Activated naive CD4-positive, alpha-beta T cell treated with anti-CD3 and anti-CD28 coated beads, Interleukin-2, amount 50 U/mL, for 16 hours (primary cell): ENCODE measurements at places on chromosomes 13 and 19.

DNA sequence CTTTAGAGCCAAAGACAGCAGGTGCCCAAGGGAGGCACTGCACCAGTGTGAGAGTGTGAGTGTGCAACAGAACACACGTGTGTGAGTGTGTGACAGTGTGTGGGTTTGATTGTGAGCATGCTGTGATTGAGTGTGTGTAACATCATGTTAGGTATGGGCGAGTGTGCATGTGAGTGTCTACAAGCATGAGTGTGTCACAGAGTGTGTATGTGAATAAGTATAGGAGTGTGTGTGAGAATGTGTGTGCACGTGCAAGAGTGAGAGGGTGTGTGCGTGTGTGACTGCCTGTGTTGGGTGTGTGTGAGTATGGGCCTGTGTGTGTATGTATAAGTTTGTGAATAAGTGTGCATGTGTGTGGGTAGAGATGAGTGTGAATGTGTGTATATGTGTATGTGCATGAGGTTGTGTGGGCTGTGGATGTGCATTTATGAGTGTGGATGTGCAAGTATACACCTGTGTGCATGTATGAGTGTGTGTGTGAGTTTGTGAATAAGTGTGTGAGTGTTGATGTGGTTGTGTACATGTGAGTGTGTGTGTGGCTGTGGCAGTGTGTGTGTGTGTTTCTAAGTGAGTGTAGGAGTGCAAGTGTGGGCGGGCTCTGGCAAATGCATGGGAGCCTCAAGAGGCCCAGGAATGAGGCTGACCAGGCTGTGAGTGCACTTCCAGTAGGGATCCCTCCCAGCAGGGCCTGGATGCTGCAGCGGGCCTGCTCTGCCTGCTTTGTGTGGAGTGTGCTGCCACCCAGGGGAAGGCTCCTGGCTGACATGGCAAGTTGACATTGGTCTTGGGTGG, 198.4 kb downstream of the COL4A1 start:
- no peak for DNase-seq

GRCh38 chr13:28338006-28338574, 156.8 kb downstream of the FLT1 start:
- DNase-seq, result no peak

GRCh38 chr19:2046046-2046907, 4.8 kb downstream of the MKNK2 start:
- DNase-seq, result no peak

GRCh38 chr13:91868351-91868750, 469.9 kb downstream of the GPC5 start:
- DNase-seq, result no peak

DNA sequence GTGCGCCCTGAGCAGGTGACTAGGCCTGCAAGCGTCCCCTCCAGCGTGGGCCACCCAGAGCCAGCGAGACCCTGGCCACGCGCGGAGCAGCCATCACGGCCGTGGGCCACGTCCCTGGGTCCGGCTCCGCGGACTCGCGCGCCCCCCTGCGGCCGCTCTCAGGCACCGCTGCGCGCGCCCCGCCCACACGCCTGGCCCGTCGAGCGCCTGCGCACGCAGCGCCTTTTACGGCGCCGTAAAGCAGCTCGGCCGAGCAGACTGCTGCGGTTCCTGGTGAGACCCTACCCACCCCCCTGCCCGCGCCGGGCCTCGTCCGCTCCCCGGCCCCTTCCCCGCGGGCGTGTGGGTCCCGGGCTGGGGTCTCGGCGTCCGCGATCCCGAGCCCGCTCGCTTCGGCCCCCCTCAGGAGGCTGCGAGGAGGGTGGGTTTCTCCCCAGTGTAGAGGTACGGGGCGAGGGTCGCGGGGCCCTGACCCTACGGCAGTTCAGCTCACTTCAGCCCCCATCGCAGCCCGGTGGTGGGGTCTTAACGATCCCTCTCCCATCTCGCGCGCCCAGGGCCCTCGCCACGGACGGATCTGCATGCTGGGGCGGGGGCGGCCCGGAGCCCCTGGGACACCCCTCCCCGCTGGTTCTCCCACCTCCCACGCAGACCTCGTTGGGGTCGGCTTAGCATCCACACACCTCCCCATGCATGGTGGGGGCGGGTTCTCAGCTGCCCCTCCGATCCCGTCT, at the start of gene TRAPPC5:
TRAPPC5 (plus strand) TSS at position 228 of the 734 bp plus-strand sequence. CDS start 1,421 bp downstream, outside the sequence.
- DNase-seq, result peak; percentile 87

GRCh38 chr19:3115411-3115810, 20.4 kb upstream of the GNA15 start:
- DNase-seq, result no peak

GRCh38 chr13:44283600-44283999, 90.0 kb upstream of the SERP2 start:
- DNase-seq, result no peak
